ENCODE measurements at places on chromosomes 4 and X.

DNA sequence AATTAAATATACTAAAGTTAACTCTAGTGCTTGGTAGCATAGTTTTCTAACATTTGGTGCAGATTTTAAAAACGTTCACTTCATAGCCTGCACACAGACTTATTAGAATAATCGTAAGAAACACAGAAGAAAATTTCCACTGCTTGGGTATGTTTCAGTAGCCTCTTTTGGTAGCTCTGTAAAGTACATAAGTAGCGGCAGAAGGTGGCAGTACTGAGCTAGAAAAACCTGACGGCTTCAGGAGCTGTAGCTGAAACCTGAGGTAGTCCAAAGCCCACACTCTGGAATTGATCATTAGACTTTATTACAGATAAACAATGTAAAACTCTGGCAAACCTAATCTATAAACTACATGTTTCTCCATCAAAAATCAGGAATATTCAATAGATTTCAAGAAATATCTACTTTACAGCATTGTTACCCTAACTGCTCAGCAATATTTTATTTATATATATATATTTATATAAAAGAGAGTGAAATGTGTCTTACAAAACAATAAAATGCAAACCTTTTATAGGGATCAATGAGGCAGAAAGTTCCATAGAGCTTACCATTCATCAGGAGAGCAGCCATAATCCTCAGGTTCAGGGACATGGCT is 88.2 kb downstream of the ATP8A1 start:
- peak; percentile 16 for DNase-seq

DNA sequence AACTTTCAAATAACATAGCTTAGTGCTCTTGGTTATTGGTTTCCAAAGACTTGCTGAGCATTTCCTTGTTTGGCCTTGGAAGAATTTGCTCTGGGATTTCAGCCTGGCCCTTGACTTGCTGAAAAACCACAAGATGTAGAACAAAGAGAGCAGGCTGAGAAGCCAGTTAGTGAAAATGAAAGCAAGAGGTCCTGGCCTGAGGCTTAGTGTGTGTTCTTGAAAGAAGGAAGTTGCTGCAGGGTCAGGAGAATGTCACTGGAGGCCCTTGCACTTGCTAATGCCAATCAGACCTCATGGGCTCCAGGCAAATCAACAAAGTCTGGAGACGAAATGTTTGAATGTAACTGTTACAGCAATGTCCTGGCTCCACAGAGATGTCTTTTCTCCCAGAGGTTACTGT is 79.4 kb downstream of the SYNPO2 start:
- DNase-seq, result no peak

DNA sequence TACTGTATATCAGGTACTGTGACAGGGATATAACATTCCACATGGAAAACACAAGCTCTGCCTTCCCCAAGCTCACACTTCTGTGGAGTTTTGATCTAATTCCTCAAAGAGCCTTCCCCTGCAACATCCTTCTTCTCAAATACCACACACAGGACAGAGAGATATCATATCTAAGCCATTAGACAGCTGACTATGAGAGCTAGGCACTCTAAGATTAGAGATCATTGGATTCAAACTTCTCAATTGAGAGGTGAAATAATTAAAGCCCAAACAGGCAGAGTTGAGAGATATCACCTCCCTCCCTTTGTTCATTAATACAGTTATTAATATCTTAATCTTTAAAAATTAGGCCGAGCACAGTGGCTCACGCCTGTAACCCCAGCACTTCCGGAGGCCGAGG is 25.0 kb downstream of the TEC start:
- no peak for DNase-seq

GRCh38 chr4:100014616-100015015 is 64.5 kb upstream of the H2AZ1 start:
- DNase-seq, result no peak

DNA sequence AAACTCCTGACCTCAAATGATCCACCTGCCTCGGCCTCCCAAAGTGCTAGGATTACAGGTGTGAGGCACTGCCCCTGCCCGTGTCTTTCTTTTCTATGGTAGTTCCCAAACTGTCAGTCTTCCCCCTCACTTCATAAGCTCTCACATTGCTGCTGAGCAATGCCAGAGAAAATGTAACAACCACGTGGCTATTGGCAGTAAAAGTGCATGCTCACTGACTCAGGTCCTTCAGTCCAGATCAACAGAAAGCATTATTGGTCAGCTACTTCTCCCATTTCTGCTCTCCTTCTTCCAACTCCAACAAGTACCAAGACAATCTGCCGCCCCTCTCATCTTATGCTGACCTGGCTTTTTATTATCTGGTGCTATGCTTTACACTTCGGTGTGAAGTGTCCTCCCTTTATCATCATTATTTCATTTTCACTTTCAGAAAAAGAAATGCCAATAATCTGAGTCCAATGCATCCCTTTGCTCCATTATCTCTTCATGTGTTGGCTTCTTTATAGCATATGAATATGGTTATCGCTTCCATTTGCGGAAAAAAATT is 133.8 kb upstream of the UGT8 start:
- DNase-seq, result no peak

- DNase-seq, result no peak
Observed at GRCh38 chr4:153314915-153315314, 29.6 kb upstream of the MND1 start.

DNA sequence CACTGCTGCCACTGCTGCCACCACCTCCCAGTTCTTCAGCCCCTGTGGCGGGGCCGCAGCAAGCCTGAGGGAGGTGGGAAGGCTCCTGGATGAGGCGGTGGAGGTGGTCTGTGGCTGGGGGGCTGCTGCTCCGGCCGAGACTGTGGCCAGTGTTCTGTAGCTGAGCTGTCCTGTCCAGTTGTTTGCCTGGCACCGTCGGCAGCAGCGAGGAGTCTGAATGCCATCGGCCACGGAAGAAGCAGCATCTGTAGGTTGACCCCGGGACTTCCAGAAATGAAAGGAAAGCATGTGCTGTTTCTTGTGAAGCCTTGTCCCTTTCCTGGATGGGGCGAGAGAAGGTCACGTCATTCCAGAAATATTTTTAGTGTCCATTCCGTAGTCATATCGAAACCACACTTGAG is 3.3 kb downstream of the C4orf54 start:
- DNase-seq, result no peak

- DNase-seq, result peak; percentile 3
Observed at GRCh38 chrX:22748093-22748999, 251.4 kb upstream of the DDX53 start.

DNA sequence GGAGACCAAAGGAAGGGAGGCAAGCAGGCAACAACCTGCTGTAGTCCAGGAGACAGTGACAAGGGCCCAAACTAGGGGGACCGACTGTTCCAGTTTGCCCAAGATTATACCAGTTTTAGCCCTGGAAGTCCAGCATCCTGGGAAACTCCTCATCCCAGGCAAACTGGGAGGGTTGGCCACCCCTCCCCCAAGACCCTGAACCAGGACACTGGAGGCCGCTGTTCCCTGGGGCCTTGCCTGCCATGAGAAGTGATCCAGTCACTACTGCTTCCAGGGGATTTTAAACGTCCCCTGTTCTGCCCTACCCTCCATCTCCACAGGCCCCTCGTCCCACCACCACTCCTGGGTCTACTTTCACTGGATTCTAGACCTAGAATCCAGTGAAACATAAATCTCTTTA is 4.3 kb upstream of the DGAT2L6 start:
- no peak for DNase-seq

DNA sequence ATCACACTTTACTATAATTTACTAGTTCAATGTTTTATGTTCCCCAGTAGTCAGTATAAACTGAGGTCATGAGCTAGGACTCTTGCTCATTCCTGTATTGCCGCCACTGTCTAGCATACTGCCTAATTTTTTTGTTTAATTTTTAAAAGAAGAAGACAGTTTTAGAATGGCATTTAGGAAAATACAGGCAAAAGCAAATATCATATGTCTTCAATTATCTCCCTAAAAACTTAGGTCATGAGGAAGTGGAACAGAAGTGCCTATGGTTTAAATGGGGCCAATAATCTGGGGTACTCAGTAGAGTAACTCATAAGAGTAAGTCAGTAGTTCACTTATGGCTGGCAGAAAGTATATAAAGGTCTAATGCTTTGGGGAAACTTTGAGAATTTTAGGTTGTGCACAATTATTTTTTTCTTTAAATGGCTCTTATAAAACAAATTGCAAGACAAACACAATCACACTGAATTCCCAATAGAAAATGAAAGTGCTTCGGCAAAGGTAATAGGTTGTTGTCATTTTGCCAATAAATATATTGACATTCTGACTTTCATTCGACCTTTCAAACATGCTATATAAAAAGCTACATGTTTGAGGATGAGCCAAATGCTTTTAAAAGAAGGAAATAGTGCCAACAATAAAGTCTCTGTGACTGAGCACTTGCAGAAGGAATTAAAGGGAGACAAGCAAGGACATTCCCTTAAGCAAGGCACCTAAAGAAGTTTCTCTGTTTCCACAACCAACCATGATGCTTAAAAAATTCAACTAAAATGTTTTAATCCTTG is 390.1 kb downstream of the PDGFC start:
- no peak for DNase-seq

GRCh38 chr4:153649572-153649991 is 34.5 kb upstream of the TLR2 start:
- no peak for DNase-seq

DNA sequence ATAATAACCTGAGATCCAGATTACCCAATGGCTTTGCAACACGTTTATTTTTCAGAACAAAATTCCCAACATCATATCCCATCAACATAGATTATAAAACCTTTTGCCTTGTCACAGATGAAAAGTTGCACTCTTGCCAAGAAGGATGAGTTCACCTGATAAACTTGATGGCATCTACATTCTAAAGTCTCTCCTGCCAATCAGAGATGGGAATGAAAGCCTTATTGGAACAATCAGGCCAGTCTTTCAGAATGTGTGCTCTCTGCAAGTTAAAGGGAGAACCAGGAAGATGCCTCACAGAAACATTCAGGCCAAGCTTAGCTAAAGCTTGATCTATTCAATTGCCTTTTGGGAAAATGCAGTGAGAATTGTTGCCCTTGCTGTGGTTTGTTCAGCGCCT is 1.3 kb downstream of the LPAR4 start:
- no peak for DNase-seq

GRCh38 chrX:42175843-42176242 is 252.5 kb upstream of the CASK start:
- no peak for DNase-seq

- DNase-seq, result no peak
Observed at GRCh38 chr4:169999923-170000322, 26.3 kb downstream of the MFAP3L start.

- DNase-seq, result no peak
Observed at GRCh38 chr4:56611501-56611900, 69.6 kb downstream of the HOPX start.

GRCh38 chrX:45711231-45711630 is 510.6 kb upstream of the DIPK2B start:
- DNase-seq, result no peak

GRCh38 chrX:46759645-46759974 is 692 bp upstream of the SLC9A7 start:
- DNase-seq, result no peak

DNA sequence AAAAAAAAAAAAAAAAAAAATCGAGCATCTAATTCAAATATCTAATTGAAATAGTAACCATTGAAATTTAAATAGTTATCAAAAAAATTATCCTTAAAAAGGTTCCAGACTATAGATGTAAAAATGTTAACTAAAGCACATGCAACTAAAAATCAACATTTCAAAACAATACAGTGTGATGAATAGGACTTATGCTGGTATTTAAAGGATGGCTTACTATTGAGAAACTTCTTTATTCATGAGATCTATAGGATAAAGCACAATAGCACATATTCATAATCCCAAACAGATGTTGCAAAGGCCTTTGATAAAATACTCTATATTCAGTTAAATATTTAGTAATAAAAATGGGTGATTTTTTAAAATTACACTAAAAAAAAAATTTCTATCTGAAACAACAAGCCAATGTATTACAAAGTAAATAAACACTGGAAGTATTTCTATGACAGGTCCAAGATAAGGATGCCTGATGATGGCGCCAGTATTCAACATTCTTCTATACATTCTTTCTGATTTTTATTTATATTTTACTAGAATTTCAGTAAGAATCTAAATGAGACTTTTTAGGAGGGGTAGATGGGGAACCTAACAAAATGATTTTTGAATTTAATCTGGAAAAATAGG is 26.3 kb downstream of the DCLK2 start:
- DNase-seq, result no peak

- DNase-seq, result no peak
Observed at GRCh38 chrX:52509916-52510315, 6.9 kb downstream of the XAGE1B start.

DNA sequence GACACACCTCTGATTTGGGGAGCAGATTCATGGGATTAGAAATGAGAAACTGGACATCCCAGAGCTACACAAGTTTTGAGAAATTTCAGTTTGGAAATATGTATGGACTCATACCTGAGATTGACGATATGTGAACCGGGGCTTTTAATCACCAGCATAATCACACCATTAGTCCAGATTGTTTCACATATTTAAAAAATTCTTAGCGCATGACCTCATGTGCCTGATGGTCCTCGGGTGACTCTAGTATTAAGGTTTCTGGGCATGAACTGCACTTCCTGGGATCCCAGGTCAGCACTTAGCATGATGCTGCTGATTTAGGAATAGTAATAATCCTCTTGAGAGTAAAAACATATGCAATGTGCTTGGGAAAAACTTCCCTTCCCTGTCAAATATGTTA is 91.9 kb upstream of the BCOR start:
- no peak for DNase-seq

- DNase-seq, result no peak
Observed at GRCh38 chr4:14961292-14961691, 41.0 kb upstream of the CPEB2 start.

DNA sequence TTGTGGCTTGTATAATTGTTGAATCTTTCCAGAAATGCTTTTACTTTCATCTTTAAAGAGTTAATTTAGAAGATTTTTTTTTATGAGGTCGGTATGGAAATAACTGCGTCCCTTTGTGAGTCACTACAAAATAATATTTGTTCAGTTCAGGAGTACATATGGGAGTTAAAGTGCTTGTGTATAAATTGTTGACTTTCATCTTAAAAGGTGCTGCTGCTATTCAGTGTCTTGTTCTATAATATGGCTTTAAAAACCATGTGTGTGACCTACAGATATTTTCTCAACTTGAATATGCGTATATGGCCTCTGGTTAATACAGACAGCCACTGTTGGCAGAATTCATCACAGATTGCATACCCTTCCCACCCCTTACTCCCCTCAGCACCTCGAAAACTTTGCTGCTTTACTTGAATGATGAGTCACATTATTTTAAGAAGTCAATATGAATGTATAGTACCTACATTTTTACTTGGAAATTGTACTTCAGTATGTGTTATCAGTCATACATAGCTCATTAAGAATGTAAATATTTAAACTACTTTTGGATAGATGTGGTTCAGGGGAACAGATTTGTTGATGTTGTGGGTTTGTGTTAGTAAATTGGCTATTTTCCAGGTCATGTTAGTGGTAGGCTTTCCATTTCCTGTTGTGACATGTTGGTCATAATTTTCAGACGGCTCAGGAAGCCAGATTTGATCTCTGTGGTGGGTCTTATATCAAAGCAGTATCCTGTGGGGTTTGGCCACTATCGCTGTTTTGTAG is 1.5 kb downstream of the CLCN3 start:
- DNase-seq, result no peak

GRCh38 chr4:82983444-82983843 is 27.2 kb downstream of the LIN54 start:
- DNase-seq, result no peak
